ENCODE measurements at places on chromosomes 2 and 18.

- DNase-seq, result no peak
Observed at GRCh38 chr2:53183581-53183980, 584.0 kb upstream of the CHAC2 start.

- DNase-seq, result peak; percentile 86
Observed at GRCh38 chr2:45812011-45812500, 160.6 kb downstream of the PRKCE start.

GRCh38 chr18:79875531-79875919 lies 75.9 kb downstream of the SLC66A2 start:
- DNase-seq, result no peak

DNA sequence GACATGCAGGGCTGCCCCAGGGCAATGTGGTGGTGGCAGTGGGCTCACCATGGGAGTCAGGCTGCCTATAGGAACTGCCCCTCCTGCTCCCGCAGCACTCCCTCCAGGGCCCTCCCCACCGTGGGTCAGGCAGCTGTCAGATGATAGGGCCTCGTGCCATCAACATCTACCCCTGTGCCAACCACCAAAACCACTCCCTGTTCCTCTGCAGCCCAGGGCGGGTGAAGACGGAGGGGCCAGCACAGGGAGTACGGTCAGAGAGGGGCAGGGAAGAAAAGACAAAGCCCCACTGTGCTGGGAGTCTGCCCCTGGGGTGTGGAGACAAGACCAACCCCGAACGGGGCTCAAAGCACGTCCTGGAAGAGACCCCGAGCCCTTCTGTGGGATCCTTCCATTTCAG lies 97.4 kb downstream of the TNS1 start:
- no peak for DNase-seq

DNA sequence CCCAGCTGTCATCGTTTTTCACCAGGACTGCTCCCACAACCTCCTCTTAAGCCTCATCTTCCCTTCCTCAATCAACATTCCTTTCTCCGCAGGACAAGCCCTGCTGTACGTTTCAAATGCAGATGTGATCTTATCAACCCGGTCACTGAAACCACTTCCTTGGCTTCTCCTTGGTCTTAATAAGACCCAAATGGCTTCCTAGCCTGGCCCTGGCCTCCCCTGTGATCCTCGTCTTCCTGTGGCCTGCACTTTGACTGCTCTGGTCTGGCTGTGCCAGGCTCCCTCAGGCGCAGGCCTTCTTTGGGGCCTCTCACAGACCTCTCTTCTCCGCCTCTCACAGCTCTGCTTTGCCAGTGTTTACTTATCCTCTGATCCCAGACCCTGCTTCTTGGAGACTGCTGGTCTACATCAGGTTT lies 4.7 kb upstream of the ADNP2 start:
- DNase-seq, result no peak

GRCh38 chr2:8426550-8426949 lies 255.3 kb upstream of the ID2 start:
- DNase-seq, result no peak

- DNase-seq, result no peak
Observed at GRCh38 chr18:8130096-8130495, 479.1 kb upstream of the RAB12 start.

- DNase-seq, result no peak
Observed at GRCh38 chr2:45937990-45938389, 286.5 kb downstream of the PRKCE start.

DNA sequence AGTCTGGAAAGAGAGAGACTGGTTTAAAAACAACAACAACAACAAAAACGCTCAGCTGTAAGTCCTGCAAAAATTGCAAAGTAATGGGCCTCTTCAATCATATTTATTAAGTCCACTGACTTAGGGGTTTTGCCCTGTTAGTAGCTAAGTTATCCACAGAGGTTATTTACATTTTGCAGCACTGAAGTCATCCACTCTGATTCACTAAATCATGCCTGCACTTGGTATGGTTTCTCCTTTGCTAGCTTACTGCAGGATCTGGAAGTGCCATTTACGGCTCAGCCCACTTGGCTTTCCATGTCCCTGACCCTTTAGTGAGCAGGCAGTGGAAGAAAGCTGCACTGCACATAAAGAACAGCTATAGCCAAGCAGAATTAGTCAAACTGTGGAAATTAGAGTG lies 484.4 kb downstream of the NRXN1 start:
- no peak for DNase-seq

DNA sequence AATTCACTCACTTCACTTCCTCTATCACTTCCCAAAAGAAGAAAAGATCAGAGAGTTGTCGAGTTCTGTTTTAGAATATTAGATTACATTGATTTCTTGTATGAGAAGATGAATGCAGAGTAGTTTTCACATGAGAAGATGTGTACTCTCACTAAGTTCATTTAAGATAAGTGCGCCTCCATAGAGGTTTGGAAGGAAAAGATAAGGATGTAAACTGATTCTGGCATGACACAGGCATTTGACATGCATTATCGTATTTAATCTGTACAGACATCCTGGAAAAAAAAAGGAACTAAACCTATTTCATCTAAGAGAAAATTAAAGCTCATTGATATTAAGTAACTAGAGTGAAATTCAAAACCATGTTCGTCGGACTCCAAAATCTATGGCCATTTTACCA lies 152.2 kb upstream of the CRIM1 start:
- no peak for DNase-seq

DNA sequence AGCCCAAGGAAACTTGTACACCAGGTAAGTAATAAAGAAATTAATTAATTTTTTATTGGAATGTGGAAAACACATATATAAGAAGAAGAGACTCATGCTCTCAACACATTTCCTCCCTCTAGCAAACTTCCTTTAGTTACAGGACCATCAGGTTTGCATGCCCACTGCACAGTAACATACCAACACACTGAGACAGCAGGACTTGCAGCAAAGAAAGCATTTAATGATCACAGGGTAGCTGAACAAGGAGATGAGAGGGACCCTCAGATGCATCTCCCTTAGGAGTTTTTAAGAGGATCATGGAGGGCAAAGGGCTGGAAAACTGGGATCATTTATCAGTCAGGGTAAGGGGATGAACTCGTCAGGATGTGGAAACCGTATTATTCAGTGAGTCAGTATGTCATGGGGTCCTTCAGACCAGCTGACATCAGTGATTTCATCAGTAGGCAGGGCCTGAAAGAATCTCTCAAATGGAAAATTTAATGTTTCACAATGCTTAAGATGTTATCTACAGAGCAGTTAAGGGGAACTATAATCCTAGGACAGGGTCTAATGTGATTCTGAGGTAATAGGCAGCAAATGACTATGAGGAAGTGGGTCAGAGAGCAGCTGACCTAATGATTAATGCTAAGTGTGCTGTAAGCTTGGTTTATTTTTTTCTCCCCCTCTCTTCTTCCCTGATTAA lies 193.8 kb upstream of the RND3 start:
- DNase-seq, result no peak

- no peak for DNase-seq
Observed at GRCh38 chr2:237180987-237181386, 95.3 kb downstream of the COPS8 start.

- no peak for DNase-seq
Observed at GRCh38 chr2:28338831-28339321, 53.8 kb upstream of the FOSL2 start.
